ENCODE measurements at places on chromosomes 13 and 19. TPM values are rescaled to one million over a fixed set of nuclear protein-coding genes. Genes with fewer than 3 reads are reported as not detected.

NANOS3 gene
- 1.8 TPM for total RNA-seq

DMKN gene
- total RNA-seq, result 3.6 TPM

DNA sequence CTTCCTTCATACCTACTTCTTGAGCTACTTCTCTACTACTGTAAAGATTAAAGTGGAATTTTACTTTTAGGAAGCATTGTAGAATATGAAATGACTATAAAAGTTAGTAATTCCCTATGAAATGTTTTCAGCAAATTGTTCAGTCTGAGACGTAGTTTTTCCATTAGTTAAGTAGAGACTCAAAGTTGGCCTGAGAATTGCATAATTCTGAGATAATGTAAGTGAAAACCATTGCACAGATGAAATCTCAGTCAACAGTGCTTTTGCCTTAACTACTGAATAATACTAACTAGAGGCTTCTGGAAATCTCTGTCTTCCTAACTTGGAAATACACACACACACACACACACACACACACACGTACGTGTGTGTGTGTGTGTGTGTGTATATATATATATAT is 125.9 kb downstream of the FGF14 start:
- no peak for DNase-seq

DNA sequence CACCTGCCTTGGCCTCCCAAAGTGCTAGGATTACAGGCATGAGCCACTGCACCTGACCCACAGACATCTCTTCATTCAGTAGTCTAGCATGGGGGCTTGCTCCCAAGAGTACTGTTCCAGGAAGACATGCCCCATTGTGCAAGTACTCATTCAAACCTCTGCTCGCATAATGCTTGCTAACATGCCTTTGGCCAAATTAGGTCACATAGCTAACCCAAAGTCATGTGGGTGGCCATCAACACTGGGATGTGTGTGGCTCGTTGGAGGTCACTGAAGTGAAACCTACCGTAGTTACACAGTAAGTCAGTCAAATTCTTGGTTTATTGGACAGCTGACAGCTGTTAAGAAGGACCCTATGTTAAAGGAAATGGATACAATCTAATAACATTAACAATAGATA is 20.3 kb downstream of the RFXAP start:
- DNase-seq, result no peak

- DNase-seq, result no peak
Measured at GRCh38 chr13:101289764-101290163, 126.5 kb downstream of the NALCN start.

Data from Right ventricle myocardium superior (tissue), 1 donor.